ENCODE measurements at places on chromosomes 4 and X. TPM values are rescaled to one million over a fixed set of nuclear protein-coding genes. Genes with fewer than 3 reads are reported as not detected.

Gene GAGE1
- not detected for total RNA-seq

Gene TRO
- 7.6 TPM for total RNA-seq

Gene AMTN
- total RNA-seq: not detected

Gene LRAT
- not detected for total RNA-seq

Gene ATOH1
- total RNA-seq: not detected

Data from activated T-cell treated with anti-CD3 and anti-CD28 coated beads, Interleukin-2, amount 50 U/mL, for 72 hours (primary cell).